ENCODE measurements at places on chromosomes 4 and X.

DNA sequence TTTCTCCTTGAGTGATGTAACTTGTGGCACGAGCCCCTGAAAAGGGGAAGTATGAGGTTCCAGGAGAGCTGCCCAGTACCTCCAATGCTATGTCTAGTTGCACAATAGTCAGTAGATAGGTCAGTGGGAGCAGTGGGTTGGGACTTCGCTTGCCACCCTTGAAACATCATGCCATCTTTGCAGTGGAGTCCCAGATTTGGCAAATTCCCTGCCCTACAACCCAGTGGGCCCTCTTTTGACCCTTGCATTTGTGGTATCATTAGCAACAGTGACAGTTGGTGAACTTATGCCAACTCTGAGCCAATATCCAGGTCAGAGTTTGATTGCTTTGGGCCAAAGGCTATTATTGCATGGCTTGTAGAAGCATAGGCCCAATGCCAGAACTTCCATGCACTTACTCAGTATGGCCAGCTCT, 12.3 kb downstream of the FHL1 start:
- no peak for DNase-seq

- DNase-seq, result no peak
Observed at GRCh38 chrX:153525451-153525850, 8.0 kb downstream of the ATP2B3 start.

GRCh38 chrX:139112432-139112831, 400.9 kb upstream of the FGF13 start:
- DNase-seq, result no peak

GRCh38 chr4:94519019-94519418, 67.3 kb downstream of the PDLIM5 start:
- DNase-seq, result no peak

DNA sequence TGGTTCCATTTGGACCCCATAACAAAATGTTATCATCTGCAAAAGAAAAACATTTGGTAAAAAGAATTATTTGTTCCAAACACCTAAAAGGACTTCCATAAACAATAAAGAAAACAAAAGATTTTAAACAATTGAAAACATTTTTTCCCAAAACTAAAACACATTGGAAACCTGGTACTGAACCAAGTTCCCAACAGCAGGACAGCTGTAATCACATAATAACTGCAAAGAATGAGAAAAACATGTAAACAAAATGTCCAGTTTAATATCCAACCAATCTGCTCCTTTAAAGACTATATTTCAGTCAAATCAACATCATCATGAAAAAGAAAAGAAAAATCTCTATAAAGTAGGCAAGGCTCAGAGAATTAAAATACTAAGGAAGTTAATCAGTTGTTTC, 36.3 kb downstream of the PRDM5 start:
- no peak for DNase-seq

GRCh38 chr4:66160606-66161005, 490.3 kb upstream of the EPHA5 start:
- no peak for DNase-seq

DNA sequence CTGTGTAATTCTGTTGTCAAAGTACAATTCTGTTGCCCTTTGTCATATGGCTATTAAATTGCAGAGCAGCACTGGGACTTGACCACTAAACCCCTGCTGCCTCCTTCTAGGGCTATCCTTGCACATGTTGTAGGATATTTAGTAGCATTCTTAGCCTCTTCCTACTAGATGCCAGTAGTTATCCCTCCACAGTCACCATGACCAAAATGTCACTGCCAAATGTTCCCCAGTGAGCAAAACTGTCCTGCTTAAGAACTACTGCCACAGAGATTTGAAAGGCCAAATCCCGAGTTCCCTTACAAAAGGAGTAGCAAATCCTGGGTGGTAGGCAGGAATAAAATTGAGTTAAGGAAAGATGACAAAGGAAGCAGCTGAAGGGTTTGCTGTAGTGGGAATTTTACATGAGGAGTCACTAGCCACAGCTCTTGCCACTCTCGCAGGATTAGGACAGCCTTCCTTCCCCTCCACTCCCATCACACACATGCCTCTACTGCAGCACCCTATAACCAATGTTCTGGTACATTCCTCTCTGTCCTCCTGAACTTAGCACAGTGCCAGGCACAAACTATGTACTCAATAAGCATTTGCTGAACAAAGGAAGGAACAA, 8.4 kb downstream of the APBB2 start:
- no peak for DNase-seq
